ENCODE measurements at places on chromosomes 4 and X.

GRCh38 chr4:87557348-87557747 lies 28.2 kb upstream of the SPARCL1 start:
- DNase-seq: no peak

GRCh38 chr4:102526532-102526931 lies 25.4 kb downstream of the NFKB1 start:
- DNase-seq: no peak

GRCh38 chr4:10730019-10730418 lies 45.5 kb upstream of the CLNK start:
- no peak for DNase-seq

DNA sequence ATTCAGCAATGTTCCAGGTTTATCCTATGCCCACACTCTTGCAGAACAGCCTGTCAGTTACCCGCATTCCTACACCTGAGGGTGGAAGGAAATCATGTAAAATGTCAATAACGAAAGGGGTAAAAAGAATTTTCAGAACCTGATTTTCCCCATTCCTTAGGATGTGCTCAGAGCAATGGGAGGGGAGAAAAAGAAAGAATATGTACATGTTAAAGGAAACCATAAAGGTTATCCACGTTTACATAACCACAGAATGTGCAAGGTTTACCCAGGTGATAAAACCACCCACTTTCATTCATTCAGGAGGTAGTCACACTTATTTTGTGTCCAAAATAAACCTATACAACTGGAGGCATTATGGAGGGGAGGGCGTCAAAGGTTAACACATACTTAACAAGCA lies 335.5 kb downstream of the ZNF674 start:
- DNase-seq: no peak

- no peak for DNase-seq
Measured at GRCh38 chr4:109962401-109962800, 49.7 kb downstream of the EGF start.

DNA sequence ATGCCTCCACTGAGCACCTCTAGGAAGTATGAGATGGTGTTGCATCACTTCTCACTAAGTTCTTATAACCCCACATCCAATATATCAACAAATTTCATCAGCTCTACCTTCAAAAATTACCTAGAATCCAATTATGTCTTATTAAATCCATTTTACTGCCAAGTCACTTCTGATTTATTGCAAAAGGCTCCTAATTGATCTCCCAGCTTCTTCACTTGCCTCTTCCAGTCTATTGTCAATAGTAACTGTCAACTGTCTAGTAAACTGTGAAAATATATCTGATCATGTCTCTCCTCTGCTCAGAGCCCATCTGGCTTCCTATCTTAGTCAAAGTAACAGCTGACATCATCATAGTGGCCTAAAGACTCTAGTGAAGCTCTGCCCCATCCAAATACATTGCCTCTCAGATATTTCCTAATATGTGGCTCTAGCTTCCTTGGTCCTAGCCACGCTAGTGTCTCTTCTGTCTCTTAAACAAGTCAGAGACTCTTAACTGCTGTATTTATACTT lies 414.5 kb upstream of the ATOH1 start:
- DNase-seq: peak; percentile 14

GRCh38 chrX:87140800-87141483 lies 376.7 kb upstream of the KLHL4 start:
- no peak for DNase-seq

- DNase-seq: no peak
Measured at GRCh38 chrX:136104936-136105335, 42.4 kb upstream of the FHL1 start.

GRCh38 chr4:5758741-5759140 lies 47.7 kb downstream of the EVC start:
- no peak for DNase-seq

GRCh38 chr4:150582146-150582872 lies at the start of gene MAB21L2:
Gene MAB21L2 (plus strand): TSS chr4:150582151. CDS start chr4:150583030, 879 bp downstream.
- no peak for DNase-seq

- no peak for DNase-seq
Measured at GRCh38 chr4:53937918-53938317, 126.5 kb downstream of the CHIC2 start.

All from eye (tissue), 1 donor.